IPS DF 6.9 (cell line): ENCODE measurements at places on chromosomes 4 and X.

- peak; percentile 43 for DNase-seq
Observed at GRCh38 chr4:56505269-56506130, at the start of gene ARL9. Gene ARL9, plus strand, starts transcription at chr4:56505791. Its CDS starts 72 bp downstream, at chr4:56505863.

DNA sequence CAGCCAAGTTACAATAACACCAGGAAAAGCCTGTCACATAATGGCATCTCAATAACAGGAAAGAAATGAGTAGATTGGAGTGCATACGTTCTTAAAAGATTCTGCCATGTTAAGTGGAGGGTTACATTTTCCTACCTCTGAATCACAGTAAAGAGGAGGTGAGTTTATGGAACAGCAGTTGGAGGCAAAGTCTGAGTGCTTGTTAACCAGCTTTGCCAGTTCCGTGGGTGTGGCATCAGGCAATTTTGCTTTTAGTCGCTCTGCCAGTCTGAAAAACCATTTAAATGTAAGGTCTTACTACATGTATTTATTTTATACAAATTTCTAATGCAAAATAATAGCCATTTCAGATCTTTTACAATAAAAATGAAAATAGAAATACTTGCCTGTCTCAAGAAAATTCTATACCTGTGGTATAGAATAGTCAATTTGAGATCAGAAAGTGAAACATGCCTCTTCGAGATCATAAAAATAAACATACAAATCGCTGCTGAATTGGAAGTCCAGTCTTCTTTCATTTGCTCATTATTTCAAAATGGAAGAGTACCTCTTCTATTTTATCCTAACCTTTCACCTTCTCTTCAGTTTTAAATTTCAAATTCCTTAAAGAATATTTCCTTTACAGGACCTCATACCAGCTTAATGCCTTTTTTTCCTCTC lies 31.4 kb downstream of the GC start:
- DNase-seq, result no peak

DNA sequence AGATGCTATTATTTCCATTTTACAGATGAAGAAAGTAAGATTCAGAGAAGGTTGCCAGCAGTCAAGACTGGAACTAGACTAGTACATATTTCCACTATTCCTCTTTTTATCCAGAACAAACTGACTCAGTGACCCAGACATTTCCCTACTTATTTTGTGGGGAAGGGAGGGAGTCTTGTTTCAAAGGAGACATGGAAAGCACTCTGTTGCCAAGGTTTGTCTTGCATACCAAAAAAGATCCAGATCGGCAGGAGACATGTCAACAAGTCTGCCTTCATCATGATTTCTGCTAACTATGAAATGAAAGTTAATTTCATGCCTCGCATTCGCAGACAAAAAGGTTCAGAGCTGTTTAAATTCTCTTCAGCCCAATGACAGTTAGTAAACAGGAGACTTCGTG lies 328.3 kb downstream of the DHX15 start:
- DNase-seq, result no peak

DNA sequence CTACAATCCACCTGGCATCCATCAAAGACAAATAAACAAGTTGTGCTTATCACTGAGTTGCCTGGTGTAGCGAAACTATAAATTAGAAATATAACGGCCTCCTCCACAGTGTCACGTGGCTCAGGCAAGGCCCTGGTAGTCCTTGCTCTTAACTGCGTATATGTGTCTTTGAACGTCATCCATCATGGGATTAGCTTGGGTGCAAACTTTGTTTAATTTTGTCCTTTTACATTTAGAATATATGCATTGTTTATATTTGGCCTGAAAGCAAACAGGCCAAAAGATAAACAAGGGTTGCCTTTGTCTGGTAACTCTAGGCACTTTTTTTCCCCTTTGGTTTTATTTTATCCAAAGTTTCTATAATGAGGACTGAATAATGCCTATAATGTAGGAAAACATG lies 184.9 kb downstream of the KIT start:
- no peak for DNase-seq

GRCh38 chrX:139559383-139560042 lies 29.0 kb downstream of the F9 start:
- peak; percentile 29 for DNase-seq
